ENCODE measurements at places on chromosomes 7 and 10.

DNA sequence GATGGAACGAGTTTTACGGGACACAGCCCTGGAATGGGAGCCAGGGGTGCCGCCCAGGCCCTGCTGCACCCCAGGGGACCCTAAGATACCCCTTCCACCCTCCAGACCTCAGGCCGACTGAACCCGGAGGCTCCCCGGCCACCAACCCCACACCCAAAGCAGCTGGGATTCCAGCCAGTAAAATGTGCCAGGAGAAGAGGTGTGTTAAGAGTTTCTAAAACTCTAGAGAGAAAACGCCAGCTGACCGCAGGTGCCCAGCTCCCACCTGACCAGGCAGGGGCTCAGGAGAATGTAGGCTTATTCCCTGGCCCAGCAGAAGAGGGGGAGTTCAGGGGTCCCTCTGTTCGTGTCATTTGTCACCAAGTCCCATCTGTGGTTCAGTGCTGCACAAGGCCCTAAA, 17.5 kb downstream of the NUDT1 start:
- no peak for DNase-seq

- no peak for DNase-seq
These were observed 25.2 kb downstream of the SFTPD start for GRCh38 chr10:79923669-79924068.

GRCh38 chr10:33041783-33042437, 83.9 kb upstream of the ITGB1 start:
- no peak for DNase-seq

DNA sequence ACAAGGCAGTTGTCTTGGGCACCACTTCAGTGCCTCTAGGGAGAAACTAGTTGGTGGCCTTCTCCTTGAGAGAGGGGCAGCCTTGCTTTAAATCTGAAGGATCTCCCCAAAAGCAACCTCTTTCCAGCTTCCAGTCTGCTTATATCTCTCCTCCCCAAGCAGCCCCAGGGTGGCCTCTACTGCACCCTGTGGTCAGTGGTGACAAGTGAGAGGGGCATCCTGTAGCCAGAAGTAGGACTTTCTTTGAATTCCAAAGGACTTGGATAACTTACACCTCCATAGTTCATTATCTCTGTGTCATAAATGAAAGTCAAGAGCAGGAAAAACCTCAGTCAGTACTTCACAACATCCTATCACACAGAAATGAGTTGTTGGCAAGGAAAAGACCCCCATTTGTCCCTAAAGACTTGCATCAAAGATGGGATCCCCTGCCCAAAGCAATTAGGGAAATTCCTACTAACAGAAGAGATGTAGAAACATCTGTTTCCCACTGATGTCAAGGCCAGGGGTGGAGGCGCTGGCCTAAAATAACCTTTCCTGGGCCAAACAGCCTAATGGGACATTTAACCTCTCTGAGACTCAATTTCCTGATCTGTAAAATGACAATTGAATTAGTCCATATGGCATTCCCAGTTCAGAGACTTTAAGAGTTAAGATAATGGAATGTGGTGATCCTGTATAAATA, 44.0 kb upstream of the ANKRD1 start:
- DNase-seq: no peak

GRCh38 chr7:106658316-106659165, 2.4 kb downstream of the CCDC71L start:
- no peak for DNase-seq

- no peak for DNase-seq
These were observed 112.5 kb downstream of the PDE1C start for GRCh38 chr7:31957756-31958155.

DNA sequence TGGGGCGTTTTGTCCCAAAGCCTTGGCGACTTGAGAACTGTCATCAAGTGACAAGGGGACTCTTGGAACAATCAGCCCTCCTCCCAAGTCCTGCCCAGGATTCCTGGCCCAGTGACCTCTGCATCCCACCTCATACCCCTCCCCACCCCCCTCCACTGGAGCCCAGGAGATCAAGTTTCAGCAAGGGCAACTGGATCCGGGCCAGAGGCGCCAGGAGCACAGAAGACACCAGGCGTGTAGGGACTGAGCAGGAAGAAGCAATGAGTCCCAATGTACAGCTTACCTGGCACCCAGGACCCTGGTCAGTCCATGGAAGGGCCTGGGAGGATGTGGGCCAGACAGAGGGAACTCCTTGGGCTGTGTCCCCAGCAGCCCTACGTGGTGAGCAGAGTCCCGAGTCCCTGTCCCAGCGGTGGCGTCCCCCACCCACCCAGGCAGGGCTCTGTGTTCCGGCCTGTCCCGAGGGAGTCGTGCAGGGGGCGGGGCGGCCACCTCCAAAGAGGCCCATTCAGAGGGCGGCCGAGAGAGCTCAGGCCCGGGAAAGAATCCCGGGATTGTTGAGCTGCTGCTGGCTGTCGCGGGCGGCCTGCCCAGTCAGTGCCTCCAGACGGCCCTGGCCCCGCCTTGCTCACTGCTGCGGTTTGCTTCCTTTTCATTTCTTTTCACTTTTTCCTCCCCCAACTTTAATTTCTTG, 254.1 kb downstream of the TNS3 start:
- no peak for DNase-seq

GRCh38 chr10:3042589-3042988, 24.8 kb upstream of the PFKP start:
- no peak for DNase-seq

Data from stimulated activated CD4-positive, alpha-beta T cell treated with anti-CD3 and anti-CD28 coated beads, Interleukin-1b, Interleukin-23, amount 100 ng/mL, for 1 hour (primary cell).